ENCODE measurements at places on chromosomes 13 and 19.

DNA sequence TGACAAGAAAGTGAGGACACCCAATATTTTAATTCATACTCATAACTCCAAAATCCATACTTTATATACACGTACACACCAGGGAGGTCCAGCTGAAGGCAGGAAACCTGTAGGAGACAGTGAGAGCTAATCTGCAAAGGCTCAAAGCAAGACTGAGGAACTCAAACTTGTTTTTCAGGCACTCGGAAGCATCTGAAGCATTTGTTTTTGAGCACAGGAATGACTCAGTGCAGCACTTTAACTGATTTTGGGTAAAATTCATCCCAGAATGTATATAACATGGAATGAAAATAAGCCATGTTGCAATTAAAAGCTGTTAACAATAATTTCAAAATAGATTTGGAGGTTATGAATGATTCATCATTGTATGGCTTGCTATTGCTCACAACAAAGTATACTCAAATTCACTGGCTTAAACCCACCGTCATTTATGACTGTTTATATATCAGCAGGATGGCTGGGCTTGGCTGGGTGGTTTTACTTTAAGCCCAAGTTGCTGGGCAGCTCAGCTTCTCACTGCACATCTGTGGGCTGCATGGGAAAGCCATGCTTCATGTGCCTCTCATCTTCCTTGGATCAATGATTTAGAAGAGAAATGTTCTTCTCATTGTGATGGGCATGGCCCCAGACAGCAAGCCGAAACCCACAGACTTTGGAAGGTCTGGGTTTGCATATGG, 177.0 kb downstream of the RFC3 start:
- no peak for DNase-seq

DNA sequence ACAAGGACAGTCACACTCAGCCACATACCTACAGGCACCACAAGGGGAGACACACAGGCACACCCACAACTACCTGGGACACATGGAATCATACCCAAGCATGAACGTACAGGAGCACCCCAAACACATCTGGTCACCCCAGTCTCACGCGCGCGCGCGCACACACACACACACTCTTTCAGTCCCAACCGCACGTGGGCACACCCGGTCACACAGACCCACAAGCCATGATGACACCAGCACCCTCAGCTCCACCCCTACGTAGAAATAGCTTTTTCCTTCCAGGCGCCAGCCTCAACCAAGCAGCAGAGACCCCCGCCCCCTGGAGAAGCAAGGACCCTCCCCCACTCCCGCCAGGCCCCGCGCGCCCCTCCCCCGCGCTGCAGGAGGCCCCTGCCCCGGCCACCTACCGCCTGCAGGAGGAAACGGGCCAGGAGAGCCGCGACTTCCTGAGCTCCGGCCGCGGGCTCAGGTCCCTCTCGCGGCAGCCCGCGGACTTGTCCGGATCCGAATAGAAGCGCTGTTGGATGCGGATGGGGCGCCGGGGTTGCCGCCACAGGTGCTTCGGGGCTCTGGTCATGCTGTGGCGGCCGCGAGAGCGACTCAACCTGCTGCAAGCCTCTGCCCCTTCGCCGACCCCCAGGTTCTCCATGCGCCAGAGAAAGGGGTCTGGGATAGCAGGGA, 6.4 kb upstream of the PDE4C start:
- no peak for DNase-seq

GRCh38 chr13:74930402-74931165, 551.4 kb downstream of the TBC1D4 start:
- no peak for DNase-seq

GRCh38 chr19:31421082-31421481, 71.8 kb upstream of the TSHZ3 start:
- no peak for DNase-seq

DNA sequence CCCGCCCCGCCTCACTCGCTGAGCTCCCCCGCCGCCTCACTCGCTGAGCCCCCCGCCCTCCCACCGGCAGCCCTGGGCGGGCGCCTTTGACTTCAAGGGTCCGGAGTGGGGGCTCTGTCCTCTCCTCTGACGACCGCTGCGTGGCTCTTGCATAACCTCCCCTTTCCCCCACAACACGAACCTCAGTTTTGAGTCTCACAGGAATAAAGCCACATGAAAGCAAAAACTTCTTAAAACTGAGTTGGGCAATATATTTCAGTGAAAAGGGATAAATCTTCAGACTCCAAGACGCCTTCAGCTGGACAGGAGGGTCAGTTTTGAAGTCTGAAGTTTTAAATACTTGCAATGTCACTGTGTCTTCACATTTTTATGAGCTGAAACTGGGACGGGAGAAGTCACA, 70.6 kb upstream of the C13orf46 start:
- no peak for DNase-seq

DNA sequence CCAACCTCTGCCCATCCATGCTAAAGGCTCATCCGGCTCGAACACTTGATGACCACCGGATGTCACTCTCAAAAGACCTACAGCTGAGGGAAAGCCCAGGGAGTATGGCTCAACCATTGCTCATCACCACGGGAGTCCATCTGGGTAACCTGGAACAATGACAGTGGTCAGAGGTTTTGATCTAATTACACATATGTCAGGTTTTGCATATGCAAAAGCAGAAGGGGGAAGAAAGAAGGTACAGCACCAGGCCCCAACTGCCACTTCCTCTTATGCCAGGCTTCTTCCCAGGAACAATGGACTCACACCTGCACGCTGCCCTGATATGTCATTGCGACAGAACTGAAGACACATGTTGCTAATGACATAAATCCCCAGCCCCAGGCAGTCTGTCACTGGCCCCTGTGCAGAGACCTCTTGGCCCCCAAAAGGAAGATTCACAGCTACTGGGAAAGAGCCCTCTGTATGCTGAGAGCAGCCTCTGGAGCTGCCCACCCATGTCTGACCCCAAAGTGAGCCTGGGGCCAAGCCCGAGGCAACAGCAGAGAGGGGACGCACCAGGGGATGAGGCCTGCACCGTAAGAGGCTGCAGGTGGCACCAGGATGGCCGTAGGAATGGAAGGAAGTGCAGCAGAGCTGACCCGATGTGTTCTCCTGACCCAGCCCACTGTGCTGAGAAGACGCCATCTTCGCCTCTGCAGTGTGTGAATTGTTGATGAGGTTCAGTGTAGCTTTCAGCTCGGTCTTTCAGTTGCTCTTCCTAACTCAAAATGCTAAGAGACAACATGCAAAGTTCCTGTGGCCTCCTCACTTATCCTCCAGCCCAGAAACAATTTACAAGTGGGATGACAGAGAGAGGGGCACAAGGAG, 26.3 kb downstream of the EPS15L1 start:
- DNase-seq, result no peak

DNA sequence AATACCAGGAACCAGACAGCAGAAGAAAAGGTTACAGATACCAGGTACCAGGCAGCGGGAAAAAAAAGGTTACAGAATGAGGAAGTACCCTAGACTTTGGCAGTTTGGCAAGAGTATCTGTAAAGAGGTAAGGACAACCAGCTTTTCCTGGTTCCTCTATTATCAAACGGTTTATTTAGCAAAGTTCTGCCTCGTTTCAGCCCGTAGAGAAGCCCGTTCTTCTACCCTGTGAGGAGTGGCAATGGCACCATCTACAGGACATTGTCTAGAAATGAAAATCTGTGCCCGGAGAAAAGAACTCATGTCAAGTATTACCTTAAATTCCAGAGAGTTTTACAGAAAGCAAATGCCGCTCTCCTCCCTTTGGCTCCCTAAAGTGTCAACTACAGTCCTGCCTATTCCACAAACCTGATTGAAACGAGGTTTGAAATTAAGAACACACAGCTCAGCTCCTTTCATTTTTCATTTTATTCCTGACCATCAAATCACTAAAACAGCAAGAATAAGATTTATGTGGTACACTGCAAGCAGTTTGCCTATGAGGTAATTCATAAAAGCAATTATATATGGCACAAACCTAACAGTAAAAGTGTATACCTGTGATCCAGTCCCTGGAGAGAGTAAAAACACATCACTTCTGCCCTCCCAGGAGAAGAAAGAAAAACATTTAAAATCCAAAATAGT, 226.3 kb downstream of the SLC7A1 start:
- no peak for DNase-seq

- DNase-seq, result peak; percentile 50
These were observed 7.2 kb upstream of the CCDC97 start for GRCh38 chr19:41302624-41303351.

Measured in activated effector memory CD4-positive, alpha-beta T cell treated with Interleukin-2 at 50 U/mL for 16 hours (primary cell).